ENCODE measurements at places on chromosomes 16 and 17. TPM values are rescaled to one million over a fixed set of nuclear protein-coding genes. Genes with fewer than 3 reads are reported as not detected.

GRCh38 chr16:66223176-66223780 lies 143.2 kb upstream of the CDH5 start:
- no peak for DNase-seq
- H3K36me3 ChIP-seq, result no peaks in the 10 kb centered on the region
- no peak overlapping the region for H3K4me3 ChIP-seq
- no peaks in the 10 kb centered on the region for H3K27me3 ChIP-seq
- no peak overlapping the region for H3K27ac ChIP-seq

DNA sequence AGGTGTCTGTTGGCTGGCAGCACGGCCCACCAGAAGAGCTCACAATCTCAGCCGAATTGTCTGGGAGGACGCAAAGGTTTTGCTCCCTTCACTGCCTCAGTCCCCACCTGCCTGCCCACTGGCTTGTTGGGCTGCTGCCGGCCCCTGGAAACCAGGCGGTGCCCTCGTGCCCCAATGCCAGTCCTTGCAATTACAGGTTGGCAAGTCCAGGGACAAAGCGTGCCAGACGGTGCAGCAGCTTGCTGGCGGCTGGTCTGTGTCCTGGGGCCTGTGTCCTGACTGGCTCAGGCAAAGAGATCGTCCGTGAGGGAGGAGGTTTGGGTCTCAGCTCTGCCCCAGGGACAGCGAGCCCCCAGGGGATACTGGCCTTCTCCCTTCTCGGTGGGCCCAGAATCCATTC lies 24.6 kb upstream of the SPNS2 start:
- H3K27me3 ChIP-seq, result no peaks in the 10 kb centered on the region
- H3K27ac ChIP-seq, result no peak overlapping the region
- no peak overlapping the region for H3K4me3 ChIP-seq
- H3K4me1 ChIP-seq, result no peaks in the 10 kb centered on the region
- H3K36me3 ChIP-seq, result no peaks in the 10 kb centered on the region

- H3K27me3 ChIP-seq, result peaks cover 5% of the 10 kb centered on the region
- no peaks in the 10 kb centered on the region for H3K36me3 ChIP-seq
- H3K4me3 ChIP-seq, result peak overlapping the region; percentile 87
- no peak for DNase-seq
- no peak overlapping the region for H3K27ac ChIP-seq
- H3K4me1 ChIP-seq, result peaks cover 13% of the 10 kb centered on the region
These were observed 333 bp upstream of the NOG start for GRCh38 chr17:56593086-56593645.

DNA sequence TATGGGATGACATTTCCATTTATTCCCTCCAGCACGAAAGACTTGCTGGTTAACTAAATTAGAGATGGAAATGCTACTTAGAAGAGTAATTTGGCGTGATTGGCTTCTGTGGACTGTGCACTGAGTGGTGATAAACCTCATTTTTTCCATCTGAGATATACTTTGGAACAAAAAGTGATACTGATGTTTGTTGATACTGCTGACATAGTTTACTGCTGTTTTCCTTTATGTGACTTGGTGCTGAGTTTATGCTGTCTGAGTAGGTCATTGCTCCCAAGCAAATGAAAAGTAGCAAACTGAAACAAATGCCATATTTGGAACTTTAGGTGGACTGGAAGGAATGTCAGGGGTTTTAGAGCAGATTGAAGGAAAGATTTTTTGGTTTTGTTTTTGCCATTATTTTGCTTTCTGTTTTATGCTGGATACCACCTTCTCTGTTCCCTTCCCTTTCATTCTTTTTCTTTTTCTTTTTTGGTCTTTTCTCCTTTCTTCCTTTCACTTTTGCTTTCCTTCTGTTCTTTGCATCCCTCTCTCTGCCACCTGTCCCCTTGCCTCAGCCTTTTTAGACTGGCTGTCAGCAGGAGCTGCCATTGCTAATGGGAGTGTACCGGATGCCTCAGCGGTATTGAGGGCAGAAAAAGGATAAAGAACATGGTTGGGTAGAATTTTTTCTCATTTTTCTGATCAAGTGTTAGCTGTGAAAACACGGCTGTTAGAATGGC lies 41.8 kb downstream of the NUP93 start:
- H3K36me3 ChIP-seq, result no peaks in the 10 kb centered on the region
- H3K4me3 ChIP-seq, result no peak overlapping the region
- H3K27me3 ChIP-seq, result no peaks in the 10 kb centered on the region
- no peaks in the 10 kb centered on the region for H3K4me1 ChIP-seq
- no peak for DNase-seq
- no peak overlapping the region for H3K27ac ChIP-seq

- DNase-seq, result no peak
- no peaks in the 10 kb centered on the region for H3K36me3 ChIP-seq
- H3K27ac ChIP-seq, result no peak overlapping the region
- no peaks in the 10 kb centered on the region for H3K4me1 ChIP-seq
These were observed 127.2 kb downstream of the CCDC144A start for GRCh38 chr17:16817201-16817600.

DNA sequence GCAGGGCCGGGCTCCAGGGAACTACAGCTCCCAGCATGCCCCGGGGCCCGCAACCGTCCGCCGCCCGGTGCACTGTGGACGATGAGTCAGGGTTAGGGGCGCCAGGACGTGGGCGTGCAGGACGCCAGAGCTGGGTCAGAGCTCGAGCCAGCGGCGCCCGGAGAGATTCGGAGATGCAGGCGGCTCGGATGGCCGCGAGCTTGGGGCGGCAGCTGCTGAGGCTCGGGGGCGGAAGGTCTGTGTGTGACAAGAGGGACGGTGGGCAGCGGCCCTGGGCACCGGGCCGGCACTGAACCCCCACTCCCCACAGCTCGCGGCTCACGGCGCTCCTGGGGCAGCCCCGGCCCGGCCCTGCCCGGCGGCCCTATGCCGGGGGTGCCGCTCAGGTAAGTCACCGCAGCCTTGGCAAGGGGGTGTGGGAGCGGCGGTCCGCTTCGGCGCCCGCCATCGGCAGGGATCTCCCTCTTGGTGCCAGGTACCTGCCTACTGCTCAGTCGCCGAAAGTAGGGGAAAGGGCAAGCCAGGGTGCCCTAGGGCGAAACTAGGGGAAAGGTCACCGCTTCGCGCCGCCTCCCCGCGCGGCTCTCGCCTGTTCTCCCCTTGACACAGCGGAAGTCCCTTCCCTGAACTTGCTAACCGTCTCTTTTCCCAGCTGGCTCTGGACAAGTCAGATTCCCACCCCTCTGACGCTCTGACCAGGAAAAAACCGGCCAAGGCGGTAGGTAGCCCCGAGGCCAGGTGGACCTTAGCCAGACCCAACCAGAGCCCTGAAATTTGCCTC lies at the start of the genes ACADVL and DLG4:
Gene ACADVL, plus strand, starts transcription at position 127 of the 781 bp plus-strand sequence. Its CDS starts 47 bp downstream, at position 174.
Gene DLG4, minus strand, starts transcription at position 25 of the 781 bp plus-strand sequence.
- peak within 1 kb of the TSS; percentile 78 for H3K4me3 ChIP-seq
- H3K4me1 ChIP-seq, result peaks cover 57% of the 10 kb centered on the region

GRCh38 chr17:77436058-77436442 lies 295.3 kb downstream of the SEC14L1 start:
- no peak for DNase-seq
- H3K36me3 ChIP-seq, result no peaks in the 10 kb centered on the region
- H3K4me1 ChIP-seq, result peaks cover 52% of the 10 kb centered on the region

- H3K4me1 ChIP-seq, result peaks cover 4% of the 10 kb centered on the region
- H3K4me3 ChIP-seq, result no peak overlapping the region
- no peaks in the 10 kb centered on the region for H3K27me3 ChIP-seq
- no peak for DNase-seq
- no peak overlapping the region for H3K27ac ChIP-seq
These were observed 20.9 kb downstream of the NACA2 start for GRCh38 chr17:61570118-61570517.

- H3K36me3 ChIP-seq, result no peaks in the 10 kb centered on the region
- peak overlapping the region; percentile 30 for H3K4me3 ChIP-seq
- no peak overlapping the region for H3K27ac ChIP-seq
These were observed 5.8 kb downstream of the TMEM231 start for GRCh38 chr16:75550211-75550662.

- H3K27ac ChIP-seq, result no peak overlapping the region
- H3K4me3 ChIP-seq, result no peak overlapping the region
- peaks cover 10% of the 10 kb centered on the region for H3K4me1 ChIP-seq
- no peaks in the 10 kb centered on the region for H3K36me3 ChIP-seq
- no peak for DNase-seq
- H3K27me3 ChIP-seq, result no peaks in the 10 kb centered on the region
These were observed 5.9 kb upstream of the METRNL start for GRCh38 chr17:83073389-83074063.

GRCh38 chr17:6140188-6140587 lies 70.0 kb downstream of the WSCD1 start:
- H3K27ac ChIP-seq, result no peak overlapping the region
- DNase-seq, result no peak
- H3K4me3 ChIP-seq, result no peak overlapping the region
- H3K36me3 ChIP-seq, result no peaks in the 10 kb centered on the region
- H3K4me1 ChIP-seq, result no peaks in the 10 kb centered on the region

DNA sequence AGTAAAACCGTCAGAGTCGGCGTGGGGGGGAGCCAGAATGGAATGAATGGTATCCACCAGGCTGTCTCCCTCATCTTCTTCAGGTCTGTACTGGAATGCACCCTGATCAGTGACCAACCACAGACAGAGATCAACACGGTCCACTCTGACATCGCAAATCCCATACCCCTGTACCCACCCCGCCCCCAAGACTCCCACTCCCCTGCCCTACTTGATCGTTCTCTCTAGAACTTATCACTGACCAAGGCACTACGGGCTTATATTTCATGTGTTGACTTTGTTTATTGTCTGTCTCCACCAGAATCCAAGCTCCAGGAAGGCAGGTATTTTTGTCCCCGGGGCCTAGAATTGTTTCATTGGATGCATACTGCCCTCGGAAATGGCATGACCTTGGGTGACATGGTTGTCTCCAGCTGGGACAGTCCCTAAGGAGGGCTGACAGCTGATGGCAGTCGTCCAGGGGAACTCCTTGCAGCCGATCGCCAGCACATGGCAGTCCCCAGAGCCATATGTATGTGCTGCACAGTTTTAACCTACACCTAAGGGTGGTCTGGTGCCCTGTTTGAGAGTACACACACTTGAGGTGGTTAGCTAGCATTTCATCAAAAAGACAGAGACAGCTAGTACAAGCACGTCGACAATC lies 526 bp upstream of the MFSD6L start:
- no peak for DNase-seq
- H3K36me3 ChIP-seq, result no peaks in the 10 kb centered on the region
- H3K4me1 ChIP-seq, result no peaks in the 10 kb centered on the region

DNA sequence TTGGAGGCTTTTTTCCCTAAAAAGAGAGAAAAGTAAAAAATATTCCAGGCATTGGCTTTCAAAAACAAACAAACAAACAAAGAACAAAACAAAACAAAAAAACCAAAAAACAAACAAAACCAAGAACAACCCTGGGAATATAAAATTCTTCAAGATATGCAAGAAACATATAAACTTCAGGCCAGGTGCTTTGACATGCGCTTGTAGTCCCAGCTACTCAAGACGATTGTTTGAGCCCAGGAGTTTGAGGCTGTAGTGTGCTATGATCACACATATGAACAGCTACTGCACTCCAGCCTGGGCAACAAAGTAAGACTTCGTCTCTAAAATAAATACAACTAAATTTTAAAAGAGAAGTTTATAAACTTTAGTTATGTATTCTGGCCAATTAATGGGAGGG lies 52.5 kb upstream of the TEX2 start:
- H3K27me3 ChIP-seq, result no peaks in the 10 kb centered on the region
- H3K4me1 ChIP-seq, result no peaks in the 10 kb centered on the region
- H3K36me3 ChIP-seq, result no peaks in the 10 kb centered on the region
- H3K4me3 ChIP-seq, result no peak overlapping the region
- H3K27ac ChIP-seq, result no peak overlapping the region

CTRB2 gene
- total RNA-seq, result 5.0 TPM

SP6 gene
- total RNA-seq, result 4.0 TPM

DNAH9 gene
- not detected for total RNA-seq

IRX5 gene
- total RNA-seq, result 2.7 TPM

TOM1L1 gene
- total RNA-seq, result 53.9 TPM

TLCD1 gene
- total RNA-seq, result 55.7 TPM

Measured in Panc1 (cell line).